AG04450 (cell line): ENCODE measurements at places on chromosomes 13 and 19. TPM values are rescaled to one million over a fixed set of nuclear protein-coding genes. Genes with fewer than 3 reads are reported as not detected.

- DNase-seq: no peak
Measured at GRCh38 chr19:4754248-4754647, 30.6 kb upstream of the DPP9 start.

DNA sequence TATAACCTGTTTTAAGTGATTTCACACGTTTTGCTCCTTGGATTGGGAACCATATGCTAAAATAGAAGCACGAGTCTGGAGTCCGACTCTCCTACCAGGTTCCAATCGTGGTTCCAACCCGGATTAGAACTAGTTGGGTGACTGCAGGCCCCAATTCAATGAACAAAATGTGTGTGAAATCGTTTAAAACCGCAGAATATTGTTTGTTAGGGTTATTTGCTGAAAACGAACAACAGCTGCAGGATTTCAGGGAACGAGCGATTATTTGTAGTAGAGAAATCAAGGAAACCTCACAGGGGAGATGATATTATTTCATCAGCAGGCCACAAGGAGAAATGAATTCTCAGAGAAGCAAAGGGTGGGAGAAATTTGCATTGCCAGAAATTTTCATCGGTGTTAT, 16.7 kb downstream of the SSC5D start:
- no peak for DNase-seq

DNA sequence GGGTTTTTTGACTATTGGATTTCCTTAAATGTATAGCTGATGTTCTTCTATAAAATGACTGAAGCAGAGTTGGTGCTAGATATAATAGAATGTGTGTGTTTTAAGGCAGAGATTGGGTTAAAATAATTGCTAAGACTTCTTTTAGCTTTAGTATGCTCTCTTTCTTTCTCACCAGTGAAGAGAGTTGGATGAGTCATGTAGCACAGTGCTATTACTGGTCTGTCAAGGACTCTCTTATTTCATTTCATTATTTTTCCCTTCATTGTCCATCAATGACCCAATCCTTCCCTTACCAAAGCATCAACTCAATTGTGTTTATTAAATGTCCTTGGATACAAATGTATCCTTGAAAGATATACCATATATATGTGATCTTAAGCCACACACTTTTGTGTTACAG, 268.9 kb downstream of the IRS2 start:
- DNase-seq: no peak

- DNase-seq: no peak
Measured at GRCh38 chr13:101511766-101512165, 59.3 kb downstream of the ITGBL1 start.

- no peak for DNase-seq
Measured at GRCh38 chr13:50426927-50427326, 411.7 kb downstream of the KCNRG start.

DNA sequence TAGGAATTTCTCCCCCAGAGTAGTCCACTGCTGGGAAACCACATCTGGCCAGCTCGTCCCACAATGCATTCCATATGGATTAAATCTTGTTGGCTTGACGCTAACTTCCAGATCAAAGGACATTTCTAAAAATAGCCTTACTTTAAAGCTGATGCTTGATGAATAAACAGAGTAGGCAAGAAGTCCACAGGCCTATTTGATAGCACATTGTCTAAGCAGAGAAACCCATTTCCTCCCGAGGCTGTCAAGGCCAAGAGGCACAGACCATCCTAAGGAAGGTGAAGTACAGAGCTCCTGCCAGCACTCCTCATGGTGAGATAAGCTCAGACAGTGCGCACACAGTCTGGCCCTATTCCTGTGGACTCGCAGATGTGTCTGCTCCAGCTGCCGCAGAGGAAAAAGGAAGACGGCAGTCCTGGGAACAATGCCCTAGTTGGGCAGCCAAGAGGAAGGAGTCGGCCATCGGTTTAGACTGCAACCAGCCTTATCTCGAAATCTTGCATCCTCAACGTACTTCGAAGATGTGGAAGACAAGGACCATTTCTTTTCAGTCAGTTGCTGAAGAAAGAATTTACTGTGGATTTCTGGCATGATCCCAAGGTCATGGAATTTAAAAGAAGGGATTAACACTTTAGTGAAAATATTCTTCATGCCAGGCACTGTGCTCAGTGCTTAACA, 156.8 kb downstream of the RGCC start:
- DNase-seq: peak; percentile 90

- no peak for DNase-seq
Measured at GRCh38 chr19:17423429-17424208, 3.8 kb downstream of the MVB12A start.

GRCh38 chr13:106393776-106394175, 141.7 kb downstream of the EFNB2 start:
- no peak for DNase-seq

DNA sequence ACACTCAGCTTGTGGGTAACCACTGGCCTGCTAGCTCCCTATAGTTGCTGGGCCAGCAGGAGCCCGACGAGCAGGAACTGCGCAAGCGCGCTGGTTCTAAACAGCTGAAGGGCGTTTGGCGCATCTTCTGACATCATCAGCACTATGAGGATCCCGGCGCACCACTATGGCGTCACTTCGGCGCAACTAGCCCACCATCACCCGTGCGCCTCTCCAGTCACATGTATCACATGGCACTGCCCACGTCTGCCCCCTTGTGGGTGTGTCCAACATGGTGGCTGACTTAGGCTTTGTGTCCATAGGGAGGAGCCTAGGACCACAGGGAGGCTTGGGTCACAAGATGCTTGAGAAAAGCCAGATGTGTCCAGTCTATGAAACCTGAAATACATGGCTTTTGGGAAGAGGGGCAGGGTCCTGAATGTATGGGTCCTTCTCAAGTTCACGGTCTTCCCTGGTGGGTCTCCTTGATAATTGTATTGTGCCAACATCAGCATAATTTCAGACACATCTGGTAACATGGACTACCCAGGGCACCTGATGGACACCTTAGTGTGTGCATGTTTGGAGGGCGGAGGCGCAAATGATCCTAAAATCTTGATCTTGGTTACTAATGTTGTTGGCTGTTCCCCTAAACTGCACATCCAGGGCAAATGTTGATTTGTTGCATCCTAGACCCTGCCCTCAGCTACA, 18.0 kb downstream of the KLK4 start:
- no peak for DNase-seq

DNA sequence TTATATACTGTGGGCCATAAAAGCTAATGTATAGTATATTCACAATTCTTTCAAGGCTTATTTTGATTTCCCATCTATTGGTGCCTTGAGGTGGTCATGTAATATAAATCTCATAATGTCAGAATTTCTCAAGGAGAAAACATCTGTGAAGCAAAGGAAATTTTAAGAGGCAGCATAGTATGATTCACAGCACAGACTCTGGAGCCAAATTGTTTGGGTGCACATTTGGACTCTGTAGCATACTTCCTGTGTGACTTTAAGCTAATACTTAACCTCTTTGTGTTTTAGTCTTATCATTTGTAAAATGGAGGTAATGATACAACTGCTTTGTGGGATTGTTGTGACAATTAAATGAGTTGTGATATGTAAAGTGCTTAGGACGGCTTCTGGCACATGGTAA, 67.6 kb downstream of the PIBF1 start:
- no peak for DNase-seq

DNA sequence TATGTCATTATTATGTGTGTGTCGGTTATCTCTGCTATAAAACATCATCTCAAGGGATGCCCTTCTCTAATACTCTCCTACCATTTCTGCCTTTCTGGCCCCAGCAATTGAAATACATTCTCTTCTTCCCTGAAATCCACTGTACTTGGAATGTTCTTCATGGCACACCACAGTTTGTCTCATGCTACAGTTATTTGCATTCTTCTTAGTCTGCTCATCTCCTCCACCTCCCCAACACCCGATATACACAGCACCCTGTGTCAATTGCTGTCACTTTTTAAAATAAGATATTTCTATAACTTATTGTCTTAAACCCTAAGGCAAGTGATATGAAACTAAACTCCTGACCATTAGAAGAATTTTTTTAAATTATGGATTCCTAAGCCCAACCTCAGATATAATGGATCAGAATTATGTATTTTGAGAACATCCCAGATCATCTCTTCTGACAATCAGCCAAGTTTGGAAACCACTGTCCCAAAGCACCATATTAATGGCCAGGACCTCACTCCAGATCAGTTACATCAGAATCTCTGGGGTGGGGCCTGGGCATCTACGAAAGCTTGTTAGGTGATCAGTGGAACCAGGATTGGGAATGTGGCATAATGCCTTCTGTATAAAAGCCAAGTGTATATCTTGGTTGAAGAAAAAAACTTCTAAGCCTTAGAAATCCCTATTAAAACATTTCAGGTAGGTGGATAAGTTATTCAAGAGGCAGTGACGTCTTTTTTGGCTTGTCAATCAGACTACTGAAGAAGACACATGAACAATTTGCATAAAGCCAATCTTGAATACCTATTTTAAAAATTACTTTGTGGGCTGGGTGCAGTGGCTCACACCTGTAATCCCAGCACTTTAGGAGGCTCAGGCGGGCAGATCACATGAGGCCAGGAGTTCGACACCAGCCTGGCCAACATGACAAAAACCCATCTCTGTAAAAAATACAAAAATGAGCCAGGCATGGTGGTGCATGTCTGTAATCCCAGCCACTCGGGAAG, 30.0 kb upstream of the KBTBD7 start:
- peak; percentile 44 for DNase-seq

DNA sequence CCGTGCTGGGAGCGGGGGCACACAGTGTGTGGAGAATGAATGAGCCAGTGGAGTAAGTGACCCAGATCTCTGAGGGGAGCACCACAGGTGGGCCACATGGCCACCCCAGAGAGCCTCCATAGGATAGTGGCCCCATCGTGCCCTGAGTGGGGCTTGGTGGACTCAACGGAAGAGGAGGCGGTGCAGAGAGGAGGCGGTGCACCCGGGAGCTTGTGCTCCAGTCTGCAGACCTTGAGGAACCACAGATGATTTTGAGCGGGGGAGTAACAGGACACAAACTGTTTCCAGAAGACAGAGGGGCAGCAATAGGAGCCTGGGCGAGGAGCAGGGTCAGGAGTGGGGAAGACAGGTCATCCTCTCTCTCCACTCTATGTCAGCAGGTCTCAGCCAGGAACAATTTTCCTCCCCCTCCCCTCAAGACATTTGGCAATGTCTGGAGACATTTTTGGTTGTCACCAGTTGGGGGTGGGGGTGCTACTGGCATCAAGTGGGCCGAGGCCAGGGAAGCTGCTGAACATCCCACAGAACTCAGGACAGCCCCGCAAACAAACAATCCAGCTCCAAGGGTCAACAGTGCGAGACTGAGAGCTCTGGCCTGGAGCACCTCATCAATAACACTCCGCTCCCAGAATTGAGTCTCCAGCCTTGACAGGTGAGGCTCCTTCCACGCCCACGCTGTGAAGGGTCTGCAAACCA, 182.2 kb downstream of the USP12 start:
- no peak for DNase-seq

DNA sequence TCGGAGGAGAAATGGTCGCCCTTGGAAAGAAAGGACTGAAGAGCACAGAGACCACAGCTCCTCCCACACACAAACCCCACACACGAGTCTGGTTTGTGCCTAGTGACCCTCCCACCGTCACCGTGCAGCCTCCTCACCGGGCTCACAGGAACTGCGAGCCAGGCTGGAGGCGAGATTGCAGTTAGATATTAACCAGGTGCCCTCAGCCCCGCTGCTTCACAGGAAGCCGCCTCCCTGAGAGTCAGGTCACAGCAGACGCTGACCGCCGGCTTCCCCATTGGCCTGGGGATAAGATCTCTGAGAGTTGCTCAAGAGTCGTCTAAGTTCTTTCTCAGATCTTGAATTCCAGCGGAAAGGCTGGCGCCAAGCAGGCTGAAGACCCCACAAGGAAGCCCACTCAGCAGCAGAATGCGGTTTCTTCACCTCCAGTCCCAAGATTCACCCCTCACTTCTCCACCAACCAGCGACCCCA, 870 bp downstream of the ZNF44 start:
- no peak for DNase-seq

GRCh38 chr13:76745261-76746200, 140.7 kb downstream of the KCTD12 start:
- no peak for DNase-seq

- DNase-seq: no peak
Measured at GRCh38 chr13:25462301-25463125, 90.7 kb downstream of the ATP8A2 start.

DNA sequence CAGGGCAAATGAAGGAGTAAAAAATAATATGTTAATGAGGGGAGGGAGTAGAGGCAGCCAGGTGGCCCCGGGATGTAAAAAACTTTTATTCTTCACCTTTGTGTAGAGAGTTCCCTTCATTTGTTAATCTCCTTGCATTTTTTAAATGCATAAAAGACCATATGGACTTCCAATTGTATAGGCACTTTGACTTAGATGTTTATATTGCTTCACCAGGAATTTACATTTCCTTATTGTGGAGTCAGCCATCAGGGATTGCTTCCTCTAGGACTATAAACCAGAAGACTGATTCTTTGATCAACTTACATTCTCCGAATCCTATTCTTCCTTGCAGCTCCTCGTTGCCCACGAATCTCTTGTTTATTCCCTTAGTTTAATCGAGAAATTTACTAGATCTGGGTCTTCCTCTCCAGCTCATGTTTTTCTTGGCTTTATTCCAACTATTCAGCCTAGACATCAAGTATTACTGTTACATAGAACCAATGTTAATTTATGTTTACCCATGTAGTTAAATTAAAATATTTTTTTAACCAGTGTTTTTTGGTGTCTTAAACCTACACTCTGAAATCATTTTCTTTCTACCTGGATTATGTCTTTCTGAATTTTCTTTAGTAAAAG, 1187.0 kb upstream of the SLC10A2 start:
- DNase-seq: no peak

- no peak for DNase-seq
Measured at GRCh38 chr13:83499286-83499685, 383.0 kb downstream of the SLITRK1 start.

GRCh38 chr19:13796301-13797057, 1.2 kb downstream of the ZSWIM4 start:
- DNase-seq: peak; percentile 86

Gene ZNF558
- 23.6 and 27.9 TPM in 2 replicates for polyA plus RNA-seq

Gene LSR
- polyA plus RNA-seq: 0.32 and 0.33 TPM in 2 replicates

Gene RASAL3
- 0.04 and 0.21 TPM in 2 replicates for polyA plus RNA-seq

Gene LGALS4
- polyA plus RNA-seq: 0.07 TPM in 1 of 2 replicates, not detected in the other

Gene C19orf73
- polyA plus RNA-seq: 0.36 and 0.50 TPM in 2 replicates

Gene PLPPR3
- polyA plus RNA-seq: 1.3 and 2.2 TPM in 2 replicates

Gene CYP4F3
- 0.11 TPM in 1 of 2 replicates, not detected in the other for polyA plus RNA-seq

Gene BLVRB
- 40.4 and 58.0 TPM in 2 replicates for polyA plus RNA-seq
